ENCODE measurements at places on chromosomes 13 and 19.

GRCh38 chr19:40726279-40726678, 9.4 kb downstream of the ITPKC start:
- H3K4me1 ChIP-seq, result peaks cover 24% of the 10 kb centered on the region
- no peak overlapping the region for H3K27ac ChIP-seq
- no peak overlapping the region for H3K4me3 ChIP-seq
- peaks cover 2% of the 10 kb centered on the region for H3K27me3 ChIP-seq

GRCh38 chr19:36605877-36606478, 865 bp downstream of the ZNF382 start:
- peaks cover 1% of the 10 kb centered on the region for H3K27me3 ChIP-seq
- peaks cover 43% of the 10 kb centered on the region for H3K36me3 ChIP-seq
- DNase-seq, result no peak
- H3K27ac ChIP-seq, result peak overlapping the region; percentile 56
- peaks cover 14% of the 10 kb centered on the region for H3K4me1 ChIP-seq

DNA sequence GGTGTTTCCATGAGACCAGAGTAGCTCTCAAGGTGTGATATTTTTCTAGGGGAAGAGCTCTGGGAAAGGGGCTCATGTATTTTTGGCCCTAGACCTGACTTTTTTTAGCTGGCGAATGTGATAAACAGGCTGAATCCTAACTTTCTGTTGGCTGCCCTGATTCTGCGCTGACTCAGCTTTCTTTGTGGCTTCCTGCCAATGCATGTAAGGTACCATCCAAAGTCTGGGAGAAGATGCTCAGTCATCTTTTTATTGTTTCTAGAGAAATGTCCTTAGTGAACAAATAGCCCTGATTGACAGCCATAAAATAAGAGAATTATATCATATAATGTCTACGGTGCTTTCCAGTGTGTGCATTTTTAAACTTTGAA, 113.6 kb upstream of the MBNL2 start:
- DNase-seq, result no peak
- no peak overlapping the region for H3K4me3 ChIP-seq
- peaks cover 2% of the 10 kb centered on the region for H3K27me3 ChIP-seq
- no peaks in the 10 kb centered on the region for H3K36me3 ChIP-seq
- no peak overlapping the region for H3K27ac ChIP-seq

GRCh38 chr13:42970824-42971690, 21.0 kb downstream of the EPSTI1 start:
- H3K4me3 ChIP-seq, result no peak overlapping the region
- H3K27ac ChIP-seq, result no peak overlapping the region
- H3K4me1 ChIP-seq, result peaks cover 18% of the 10 kb centered on the region
- DNase-seq, result peak; percentile 56
- H3K27me3 ChIP-seq, result no peaks in the 10 kb centered on the region

GRCh38 chr19:34851277-34851804, 75.4 kb upstream of the ZNF30 start:
- peaks cover 16% of the 10 kb centered on the region for H3K27me3 ChIP-seq
- H3K36me3 ChIP-seq, result no peaks in the 10 kb centered on the region
- H3K4me1 ChIP-seq, result no peaks in the 10 kb centered on the region
- H3K4me3 ChIP-seq, result no peak overlapping the region
- DNase-seq, result no peak

- peak overlapping the region; percentile 100 for H3K27ac ChIP-seq
- peaks cover 4% of the 10 kb centered on the region for H3K27me3 ChIP-seq
- no peak for DNase-seq
- H3K4me3 ChIP-seq, result peak overlapping the region; percentile 85
- no peaks in the 10 kb centered on the region for H3K36me3 ChIP-seq
- H3K4me1 ChIP-seq, result peaks cover 47% of the 10 kb centered on the region
Observed at GRCh38 chr19:6056282-6056741, 54.0 kb downstream of the RFX2 start.

DNA sequence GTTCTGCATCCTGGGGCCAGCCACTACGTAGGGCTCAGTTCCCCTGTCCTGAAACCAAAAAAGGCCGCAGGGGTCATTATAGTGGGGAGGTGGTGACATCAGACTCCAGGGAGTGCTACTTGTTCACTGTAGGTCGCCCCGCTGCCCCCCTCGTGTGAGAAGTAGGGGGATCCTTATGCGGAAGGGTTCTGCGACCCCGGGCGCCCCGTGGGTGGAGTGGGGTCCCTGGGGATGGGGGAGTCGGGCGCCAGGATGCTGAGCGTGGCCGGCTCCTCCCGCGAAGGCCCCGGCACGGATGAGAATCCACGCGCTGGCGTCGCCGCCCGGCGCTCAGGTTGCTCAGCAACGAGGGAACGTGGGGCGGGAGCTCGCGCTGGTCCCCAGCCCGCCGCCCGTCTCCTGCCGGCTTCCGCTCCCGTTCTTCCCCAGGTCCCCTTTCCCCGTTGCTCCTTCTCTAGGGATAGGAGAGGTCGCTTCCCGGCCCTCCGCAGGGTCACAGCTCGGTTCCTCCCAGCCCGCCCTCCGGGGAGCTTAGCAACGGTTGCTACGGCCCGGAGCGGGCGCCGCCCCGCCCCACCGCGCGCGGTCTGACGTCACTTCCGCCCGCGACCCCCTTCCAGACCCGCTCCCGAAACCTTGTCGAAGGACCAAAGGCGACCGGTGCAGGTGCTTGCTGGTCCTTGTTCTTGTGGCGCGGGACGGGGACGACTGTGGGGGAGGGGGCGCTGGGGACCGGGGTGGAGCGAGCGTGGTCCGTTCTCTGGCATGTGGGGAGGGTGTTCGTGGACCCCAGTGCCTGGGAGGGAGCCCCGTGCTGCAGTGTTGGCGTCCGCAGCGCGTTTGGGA, at the start of gene NAT14:
NAT14 (plus strand) TSS at position 596 of the 846 bp plus-strand sequence. CDS start 521 bp downstream, outside the sequence.
- H3K36me3 ChIP-seq, result no peaks in the 10 kb centered on the region
- DNase-seq, result peak; percentile 36
- peaks cover 4% of the 10 kb centered on the region for H3K27me3 ChIP-seq
- H3K4me1 ChIP-seq, result peaks cover 30% of the 10 kb centered on the region
- H3K27ac ChIP-seq, result peak within 1 kb of the TSS; percentile 97

Measured in HFFc6 (cell line).